Stimulated activated CD8-positive, alpha-beta memory T cell treated with anti-CD3 and anti-CD28 coated beads, Interleukin-15, amount 100 ng/mL, for 24 hours (primary cell): ENCODE measurements at places on chromosomes 16 and 17.

GRCh38 chr17:65470783-65471182 is 90.7 kb downstream of the AXIN2 start:
- DNase-seq = no peak

DNA sequence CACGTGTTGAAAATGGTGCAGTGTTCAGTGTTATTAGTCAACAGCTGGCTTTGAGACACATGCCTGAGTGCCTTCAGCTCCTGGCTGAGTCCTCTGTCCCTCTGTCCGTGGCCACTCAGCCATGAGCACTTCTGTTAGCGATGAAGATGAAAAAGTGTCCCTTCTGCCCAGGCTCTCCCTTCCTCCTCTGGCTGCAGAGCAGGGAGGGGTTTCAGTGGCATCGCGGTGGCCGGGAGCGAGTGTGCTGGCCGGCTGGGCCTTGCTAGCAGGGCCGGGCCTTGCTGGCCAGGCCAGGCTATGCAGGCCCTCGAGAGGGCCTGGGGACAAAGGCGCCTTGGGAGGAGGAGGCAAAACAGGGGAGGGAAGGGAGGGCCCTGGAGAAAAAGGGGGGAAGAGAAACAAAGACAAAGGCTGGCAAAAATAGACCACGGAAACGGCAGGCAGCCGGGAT is 47.7 kb downstream of the CMIP start:
- no peak for DNase-seq

DNA sequence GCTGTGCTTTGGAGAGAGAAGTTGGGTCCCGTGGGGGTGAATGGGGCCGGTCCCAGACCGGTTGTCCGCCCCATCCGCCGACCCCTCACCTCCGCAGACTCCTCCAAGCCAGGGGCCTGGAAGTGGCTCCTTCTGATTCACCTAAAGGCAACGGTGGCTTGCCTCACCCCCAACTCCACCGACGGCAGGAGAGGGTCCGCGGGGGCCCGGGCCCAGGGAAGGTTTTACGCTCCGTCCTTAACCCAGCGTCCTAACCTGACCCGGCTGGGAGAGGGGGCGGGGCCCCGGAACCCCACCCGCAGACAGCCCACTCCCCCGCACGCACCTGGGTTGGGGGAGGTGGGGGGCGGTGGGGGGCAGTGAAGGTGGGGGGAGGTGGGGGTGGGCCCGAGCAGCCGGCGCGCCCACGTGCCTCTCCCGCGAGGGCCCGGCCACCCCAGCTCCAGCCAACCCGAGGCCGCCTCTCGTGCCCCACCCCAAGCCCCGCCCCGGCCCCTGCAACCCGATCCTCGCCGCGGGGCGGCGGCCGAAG is 12.7 kb upstream of the CD300A start:
- DNase-seq = peak; percentile 47

DNA sequence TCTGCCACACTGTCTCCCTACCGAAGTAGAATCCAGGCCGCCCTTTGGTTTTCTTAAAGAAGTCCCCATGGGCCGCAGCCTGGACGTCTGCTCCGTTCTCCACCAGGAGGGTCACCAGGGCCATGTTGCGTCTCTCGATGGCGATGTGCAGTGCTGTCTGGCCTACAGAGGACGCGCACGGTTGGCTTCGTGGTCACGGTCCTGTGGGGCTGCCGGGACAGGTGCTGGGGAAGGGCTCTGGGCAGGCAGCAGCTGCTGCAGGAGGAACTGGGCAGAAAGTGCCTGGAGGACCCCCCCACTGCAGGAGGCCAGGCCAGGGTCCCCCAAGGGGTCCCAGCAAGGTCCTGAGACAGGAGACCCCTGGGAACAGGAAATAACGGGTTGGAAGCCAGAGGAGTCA is 19.0 kb downstream of the TRPV1 start:
- no peak for DNase-seq

GRCh38 chr17:82091264-82092066 is 6.6 kb downstream of the FASN start:
- no peak for DNase-seq

GRCh38 chr16:1105888-1106620 is 10.0 kb upstream of the C1QTNF8 start:
- DNase-seq = no peak

DNA sequence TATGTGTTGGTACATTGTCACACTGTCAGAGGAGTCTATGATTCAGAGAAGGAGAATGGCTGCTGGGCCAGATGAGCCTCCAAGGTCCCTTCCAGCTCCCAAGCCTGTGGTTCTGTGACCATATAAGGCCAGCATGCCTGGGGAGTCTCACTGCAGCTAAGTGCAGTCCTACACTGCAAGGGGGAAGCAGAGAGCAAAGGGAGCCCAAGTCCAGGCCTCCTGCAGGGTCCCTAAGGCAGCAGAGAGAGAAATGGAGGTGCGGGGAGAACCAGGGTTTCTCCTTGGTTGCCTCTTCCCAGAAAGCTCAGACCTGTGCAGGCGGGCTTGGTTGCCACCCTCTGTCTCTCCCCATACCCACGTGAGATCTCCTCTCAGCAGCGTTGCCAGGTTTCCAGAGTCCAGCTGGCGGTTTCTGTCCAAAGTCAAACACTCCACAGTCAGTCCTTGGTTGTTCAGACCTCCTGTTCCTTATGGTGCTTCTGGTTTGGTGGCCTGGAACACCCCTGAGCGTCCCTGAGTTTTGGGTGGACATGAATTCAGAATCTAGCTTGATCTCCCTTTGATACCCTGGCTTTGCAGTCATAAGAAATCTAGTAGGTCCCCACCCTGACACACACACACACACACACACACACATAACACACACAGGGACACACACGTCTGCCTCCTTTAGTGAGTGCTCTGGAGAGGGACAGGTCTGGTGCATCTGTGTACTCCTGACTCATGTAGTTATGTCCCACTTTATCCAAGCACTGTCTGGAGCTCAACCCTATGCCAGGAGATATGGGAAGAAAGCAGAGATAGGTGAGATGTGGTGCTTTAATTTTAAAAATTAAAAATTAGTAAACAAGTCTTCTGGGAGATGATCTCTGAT is 78.8 kb downstream of the GNAO1 start:
- no peak for DNase-seq

DNA sequence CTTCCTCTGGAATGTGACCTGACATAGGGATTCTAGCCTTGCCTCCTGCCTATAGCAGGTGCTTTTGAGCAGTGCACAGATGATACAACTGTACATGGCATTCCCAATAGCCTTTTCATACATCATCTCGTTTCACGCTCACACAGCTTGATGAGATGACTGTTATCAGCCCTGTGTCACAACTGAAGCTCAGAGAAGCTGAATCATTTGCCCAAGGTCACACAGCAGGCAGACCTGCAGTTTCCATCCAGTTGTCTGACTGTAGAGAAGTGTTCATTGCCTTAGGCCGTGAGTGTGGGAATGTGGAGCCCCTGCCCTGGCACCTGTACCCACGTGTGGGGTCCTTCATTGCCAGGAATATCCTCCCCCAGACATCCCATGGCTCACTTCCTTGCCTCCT is 20.1 kb downstream of the WFDC1 start:
- DNase-seq = no peak

- DNase-seq = no peak
Observed at GRCh38 chr17:60167065-60167741, 17.4 kb downstream of the CA4 start.

GRCh38 chr17:52660692-52661091 is 502.2 kb upstream of the CA10 start:
- no peak for DNase-seq

- no peak for DNase-seq
Observed at GRCh38 chr16:48907906-48908634, 298.1 kb upstream of the N4BP1 start.

DNA sequence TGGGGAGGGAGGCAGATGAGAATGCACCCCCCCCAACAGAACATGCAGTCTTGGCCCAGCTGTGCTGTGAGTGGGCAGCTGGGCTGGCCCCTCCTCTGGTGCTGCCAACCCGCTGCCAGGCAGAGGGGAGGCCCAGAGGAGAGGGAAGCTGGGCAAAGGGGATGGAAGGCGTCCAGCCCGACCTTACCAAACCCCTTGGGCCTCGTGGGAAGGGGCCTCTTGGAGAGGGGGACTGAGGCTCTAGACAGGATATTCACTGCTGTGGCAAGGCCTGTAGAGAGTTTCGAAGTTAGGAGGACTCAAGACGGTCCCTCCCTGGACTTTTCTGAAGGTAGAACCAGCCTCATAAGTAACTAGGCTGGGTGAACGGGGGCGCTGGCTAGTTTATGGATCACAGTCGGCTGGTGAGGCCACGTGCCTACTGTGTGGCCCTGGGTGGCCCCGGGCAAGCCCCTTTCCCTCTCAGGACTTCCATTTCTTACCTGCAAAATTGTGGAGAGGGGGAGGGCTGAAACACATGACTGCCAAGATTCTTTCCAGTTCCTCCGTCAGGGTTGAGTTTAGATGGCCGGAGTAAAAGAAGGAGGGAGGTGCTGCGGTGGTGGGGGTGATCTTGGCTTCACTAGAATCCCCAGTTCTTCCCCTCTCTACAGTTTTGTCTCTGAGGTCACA is 857 bp upstream of the STAT5A start:
- DNase-seq = no peak

GRCh38 chr17:41638941-41639340 is 14.6 kb upstream of the KRT17 start:
- no peak for DNase-seq

DNA sequence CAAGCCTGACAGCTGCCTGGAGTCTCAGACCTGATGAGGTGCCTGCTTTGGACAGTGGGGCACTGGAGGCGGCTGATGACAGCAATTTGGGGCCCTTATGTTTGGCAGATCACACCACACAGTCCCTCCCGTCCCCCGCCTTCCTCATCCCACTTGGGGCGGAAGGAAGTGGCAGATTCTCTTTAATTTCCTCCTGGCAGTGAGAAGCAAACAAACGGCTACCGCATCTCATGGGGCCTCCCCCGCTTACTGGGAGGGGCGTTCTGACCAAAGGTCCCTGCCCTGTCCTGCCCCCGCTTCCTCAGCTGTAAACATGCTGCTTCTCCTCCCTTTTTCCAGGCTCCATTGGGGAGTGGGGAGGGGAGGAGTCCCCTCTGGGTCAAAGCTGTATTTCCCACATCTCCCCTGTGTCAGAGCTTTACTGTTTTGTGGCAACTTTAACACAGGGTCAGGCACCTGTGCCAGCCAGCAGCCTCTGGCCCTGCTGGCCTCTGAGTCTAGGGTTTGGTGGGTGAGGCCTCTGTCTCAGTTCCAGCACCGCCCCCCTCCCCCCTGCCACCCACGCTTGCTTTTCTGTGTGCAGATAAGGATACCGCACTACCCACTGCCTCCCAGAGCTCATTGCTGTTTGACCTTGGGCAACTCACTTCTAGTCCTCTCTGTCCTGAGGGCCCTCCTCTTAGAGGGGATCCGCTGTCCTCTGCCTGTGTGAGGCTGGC is 5.4 kb upstream of the NFATC3 start:
- peak; percentile 31 for DNase-seq

GRCh38 chr16:4098501-4098900 is 17.7 kb downstream of the ADCY9 start:
- no peak for DNase-seq

DNA sequence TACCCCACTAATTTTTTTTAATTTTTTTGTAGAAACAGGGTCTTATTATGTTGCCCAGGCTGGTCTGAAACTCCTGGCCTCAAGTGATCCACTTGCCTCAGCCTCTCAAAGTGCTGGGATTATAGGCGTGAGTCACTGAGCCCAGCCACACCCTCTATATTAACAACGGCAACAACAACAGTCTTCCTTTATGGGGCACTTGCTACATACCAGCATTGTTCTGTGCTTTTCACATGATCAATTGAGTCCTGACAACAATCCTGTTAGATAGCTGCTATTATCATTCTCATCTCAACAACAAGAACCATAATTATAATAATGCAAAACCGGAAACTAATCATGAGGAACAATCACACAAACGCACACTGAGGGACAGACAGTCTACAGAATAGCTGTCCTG is 12.6 kb upstream of the ARL5C start:
- no peak for DNase-seq
